Stimulated activated CD4-positive, alpha-beta T cell treated with anti-CD3 and anti-CD28 coated beads, TNF-alpha, amount 100 ng/mL, for 4 hours (primary cell): ENCODE measurements at places on chromosomes 7 and 10.

GRCh38 chr7:71694665-71695064, 562.7 kb downstream of the GALNT17 start:
- no peak for DNase-seq

- no peak for DNase-seq
These were observed 871 bp downstream of the ST7 start for GRCh38 chr7:116953906-116954838.

DNA sequence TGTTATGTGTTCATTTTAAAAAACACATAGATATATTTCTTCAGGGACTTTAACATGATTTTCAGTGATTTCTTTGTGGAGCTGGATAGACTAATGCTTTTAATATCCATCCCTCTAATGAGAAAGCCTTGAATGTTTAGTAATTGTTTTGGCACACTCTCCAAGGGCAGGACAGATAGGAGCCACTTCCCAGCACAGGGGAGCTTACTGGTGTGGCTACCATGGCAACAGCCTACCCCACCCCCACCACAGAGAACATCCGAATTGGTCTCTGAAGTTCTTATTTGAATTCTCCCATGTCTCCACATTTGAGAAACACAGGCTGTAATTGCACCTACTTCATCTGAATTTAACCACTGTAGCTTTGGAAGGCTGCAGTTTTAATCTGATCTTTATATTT, 87.7 kb downstream of the PRKG1 start:
- DNase-seq = no peak

GRCh38 chr7:156279635-156280034, 360.9 kb upstream of the RNF32 start:
- DNase-seq = no peak

- no peak for DNase-seq
These were observed 7.6 kb upstream of the BAG3 start for GRCh38 chr10:119643306-119644204.

GRCh38 chr7:27213433-27214238, 13.7 kb upstream of the HOXA13 start:
- DNase-seq = no peak
